Fibroblast of the aortic adventitia (primary cell): ENCODE measurements at places on chromosomes 2 and 18.

GRCh38 chr2:71417300-71418202 is 35.8 kb upstream of the DYSF start:
- no peak for DNase-seq

- no peak for DNase-seq
Measured at GRCh38 chr18:59605633-59606192, 91.5 kb downstream of the CCBE1 start.

DNA sequence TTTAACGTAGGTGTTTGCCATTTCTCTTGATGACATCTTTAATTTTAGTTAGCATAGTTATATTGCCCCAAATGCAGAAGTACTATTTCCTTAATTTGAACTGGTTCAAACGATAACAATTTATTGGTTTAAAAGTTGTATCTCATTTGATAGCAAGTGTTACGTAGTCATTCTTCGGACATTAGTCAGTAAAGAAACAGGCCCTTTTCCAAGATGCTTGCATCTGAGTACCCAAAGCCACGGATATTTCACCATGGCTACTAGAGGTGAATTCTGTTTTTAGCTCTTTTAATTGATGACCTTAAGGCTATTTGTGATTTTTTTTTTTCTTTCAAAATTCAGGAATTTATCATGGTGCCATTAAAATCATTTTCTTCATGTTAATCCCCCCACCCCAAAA is 32.1 kb downstream of the GLS start:
- peak; percentile 42 for DNase-seq

DNA sequence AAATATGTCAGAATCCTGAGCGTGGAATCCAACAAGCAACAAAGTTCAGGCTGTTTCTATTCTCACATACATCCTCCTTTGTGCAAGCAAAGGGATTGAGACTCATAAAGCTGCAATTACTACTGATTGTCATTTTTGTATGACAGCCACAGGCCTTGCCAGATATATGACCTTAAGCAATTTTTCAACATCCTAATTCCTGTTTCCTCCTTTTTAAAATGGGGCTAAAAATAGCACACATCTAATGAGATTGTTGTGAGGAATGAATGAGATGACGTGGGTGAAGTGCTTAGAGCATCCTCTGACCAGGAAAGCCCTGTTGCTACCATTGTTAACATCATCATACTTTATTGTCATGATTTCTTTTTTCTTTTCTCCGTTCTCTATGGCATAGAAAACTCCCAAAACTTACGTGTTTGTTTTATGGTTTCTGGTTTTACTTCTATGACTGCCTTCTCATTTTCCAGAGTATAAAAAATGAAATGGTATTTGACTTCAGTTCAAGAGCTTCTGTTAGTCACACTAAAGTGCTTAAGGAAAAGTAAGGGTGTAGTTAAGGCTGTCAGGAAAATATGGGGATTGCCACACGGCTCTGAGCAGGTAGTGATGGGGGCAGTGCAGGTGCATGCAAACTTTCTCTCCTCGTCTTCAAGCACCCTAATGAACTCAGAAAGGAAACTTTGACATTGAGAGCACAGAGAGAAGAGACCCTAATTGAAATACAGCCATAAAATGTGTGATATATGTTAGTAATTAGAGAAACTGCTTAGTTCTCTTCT is 590.6 kb upstream of the NETO1 start:
- DNase-seq, result peak; percentile 19

DNA sequence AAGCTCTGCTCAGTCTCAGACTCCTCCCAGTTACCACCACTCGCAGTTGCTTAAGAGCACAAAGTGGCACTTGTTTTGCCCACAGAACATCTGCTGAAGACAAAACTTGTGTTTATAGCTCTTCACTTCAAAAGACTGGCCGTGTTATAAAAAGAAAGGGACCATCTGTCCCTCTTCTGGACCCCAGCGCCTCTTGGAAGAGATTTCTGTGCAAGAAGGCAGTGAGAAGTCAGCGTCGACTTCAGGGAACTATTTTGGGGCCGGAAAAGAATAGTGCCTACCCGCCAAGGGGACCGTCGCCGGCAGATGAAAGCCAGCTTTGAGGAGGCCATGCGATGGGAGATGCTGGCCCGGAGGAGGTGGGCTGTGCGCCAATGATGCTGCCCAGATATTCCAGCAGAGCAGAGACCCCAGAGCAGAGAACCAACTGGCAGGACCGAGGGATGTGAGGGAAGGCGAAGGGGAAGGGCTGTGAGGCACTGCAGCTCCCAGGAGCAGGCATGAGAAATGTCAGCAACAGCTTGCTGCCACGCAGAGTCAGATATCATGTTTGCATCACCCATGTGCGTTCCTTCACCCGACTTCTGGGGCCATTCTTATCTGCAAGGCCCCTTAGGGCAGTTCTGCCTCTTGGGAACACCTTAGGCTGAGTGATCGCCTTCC is 270.9 kb downstream of the ATAD2B start:
- DNase-seq, result no peak

DNA sequence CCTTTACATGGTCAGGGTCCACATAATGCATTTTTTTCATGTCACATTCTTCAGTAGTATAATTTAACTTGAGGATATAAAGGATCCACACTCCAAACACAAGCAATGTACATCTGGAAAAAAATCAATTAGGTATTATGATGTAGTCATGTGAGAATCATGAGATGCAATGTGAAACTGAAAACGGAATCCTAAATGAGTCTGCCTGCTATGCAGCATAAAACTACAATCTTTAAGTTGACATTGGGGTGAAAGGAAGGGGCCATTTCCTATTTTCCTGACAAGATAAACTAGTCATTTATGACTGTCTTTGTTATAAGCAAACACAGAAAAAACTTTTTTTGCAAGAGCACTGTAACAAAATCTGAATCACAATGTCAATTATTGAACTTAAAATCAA is 27.6 kb downstream of the ST3GAL5 start:
- DNase-seq, result no peak

DNA sequence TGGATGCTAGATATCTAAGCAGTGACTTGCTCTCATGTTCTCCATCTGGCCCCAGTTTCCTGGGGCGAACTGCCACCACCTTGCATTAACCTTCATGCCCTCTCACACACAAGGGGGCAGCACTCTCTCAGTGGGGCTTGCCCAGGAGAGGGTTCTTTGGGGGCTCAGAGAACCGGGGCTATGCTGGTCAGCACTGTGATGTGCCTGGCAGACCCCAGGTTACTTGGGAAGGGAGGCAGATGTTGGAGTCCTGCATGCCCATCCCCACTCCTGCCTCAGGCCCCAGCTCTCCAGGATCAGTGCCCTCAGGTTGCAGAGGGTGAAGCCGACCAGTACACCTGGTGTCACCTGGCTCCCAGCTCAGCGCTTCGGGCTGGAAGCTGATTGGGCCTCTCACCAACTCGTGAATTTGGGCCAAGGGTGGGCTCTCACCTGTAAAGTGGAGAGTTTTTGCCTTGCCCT is 396.2 kb upstream of the HS6ST1 start:
- DNase-seq, result no peak

DNA sequence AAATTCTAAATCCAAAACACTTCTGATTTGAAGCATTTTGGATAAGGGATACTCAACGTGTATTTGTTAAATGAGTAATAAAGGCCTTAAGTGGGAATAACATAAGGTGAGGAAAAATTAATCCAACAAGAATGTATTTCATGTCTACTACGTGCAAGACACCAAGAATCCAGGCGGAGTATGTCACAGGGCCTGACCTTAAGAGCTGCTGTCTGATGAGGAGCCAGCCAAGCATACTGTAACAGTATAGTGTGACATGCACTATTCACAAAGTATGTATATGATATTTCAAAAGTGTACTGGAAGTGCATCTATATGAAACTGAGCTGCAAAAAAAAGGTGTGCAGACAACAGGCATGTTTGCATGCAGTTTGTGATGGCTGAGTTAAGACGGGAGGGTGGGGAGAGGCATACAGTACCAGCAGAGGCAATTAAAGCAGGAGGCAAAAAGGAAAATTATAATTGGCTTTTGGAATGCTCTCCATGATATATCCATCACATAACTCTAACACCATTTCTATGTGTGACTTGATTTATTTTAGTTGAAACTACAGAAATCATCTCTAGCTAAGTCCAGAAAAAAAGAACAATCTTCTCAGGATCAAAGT is 18.2 kb downstream of the IWS1 start:
- peak; percentile 20 for DNase-seq

DNA sequence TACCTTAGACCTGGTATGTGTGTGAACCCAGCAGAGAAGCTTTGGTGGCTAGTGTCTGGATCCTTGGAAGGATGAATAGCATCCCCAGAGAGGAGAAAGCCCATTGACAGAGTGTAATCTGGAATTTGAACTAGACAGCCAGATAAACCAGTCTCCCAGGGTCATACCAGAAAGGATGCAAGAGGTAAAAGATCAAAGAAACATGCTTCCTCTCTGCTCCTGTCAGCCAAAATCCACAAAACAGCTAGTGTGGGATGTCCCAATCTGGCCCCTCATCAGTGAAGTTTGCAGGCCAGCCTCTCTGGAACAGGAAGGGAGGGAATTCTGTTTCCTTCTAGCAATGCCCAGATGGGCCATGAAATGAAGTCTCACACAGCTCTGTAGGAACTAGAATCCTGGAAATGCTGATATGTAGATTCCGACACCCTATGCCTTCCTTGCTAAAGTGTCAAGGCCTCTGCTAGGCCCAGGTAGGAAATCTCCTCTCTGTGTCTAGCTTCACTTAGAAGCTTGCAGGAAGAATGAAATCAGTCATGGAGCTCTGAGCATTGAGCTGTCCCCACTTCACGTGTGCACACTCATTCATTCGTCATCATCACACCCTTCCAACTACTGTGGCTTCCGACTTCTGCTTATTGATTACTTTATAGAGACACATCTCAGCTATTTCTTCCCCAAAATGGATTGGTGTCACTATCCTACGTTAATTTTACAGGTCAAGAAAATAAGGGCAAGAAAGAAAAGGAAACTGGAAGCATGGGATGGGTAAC is 38.0 kb downstream of the EVA1A start:
- no peak for DNase-seq

GRCh38 chr2:138724327-138724726 is 55.9 kb downstream of the NXPH2 start:
- no peak for DNase-seq

- DNase-seq, result no peak
Measured at GRCh38 chr2:74760875-74761630, 72.9 kb upstream of the HK2 start.

DNA sequence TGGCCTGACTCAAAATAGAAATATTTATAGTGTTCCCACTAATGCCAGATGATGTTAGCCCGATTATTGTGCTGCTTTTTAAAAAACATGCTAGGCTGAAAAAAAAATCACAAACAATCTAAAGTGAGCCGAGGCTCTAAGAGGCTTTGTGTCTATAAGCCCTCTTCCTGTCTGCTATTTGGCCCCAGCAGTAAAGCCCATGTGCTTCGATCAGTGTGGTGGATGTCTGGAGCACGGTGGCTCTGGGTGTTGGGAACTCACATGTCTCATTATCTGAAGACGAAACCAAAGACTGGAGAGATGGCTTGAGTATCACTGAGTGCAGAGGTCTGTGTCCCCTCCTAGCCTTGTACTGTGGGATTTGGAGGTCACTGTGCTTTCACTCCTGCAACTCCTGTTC is 55.1 kb downstream of the INO80C start:
- no peak for DNase-seq

DNA sequence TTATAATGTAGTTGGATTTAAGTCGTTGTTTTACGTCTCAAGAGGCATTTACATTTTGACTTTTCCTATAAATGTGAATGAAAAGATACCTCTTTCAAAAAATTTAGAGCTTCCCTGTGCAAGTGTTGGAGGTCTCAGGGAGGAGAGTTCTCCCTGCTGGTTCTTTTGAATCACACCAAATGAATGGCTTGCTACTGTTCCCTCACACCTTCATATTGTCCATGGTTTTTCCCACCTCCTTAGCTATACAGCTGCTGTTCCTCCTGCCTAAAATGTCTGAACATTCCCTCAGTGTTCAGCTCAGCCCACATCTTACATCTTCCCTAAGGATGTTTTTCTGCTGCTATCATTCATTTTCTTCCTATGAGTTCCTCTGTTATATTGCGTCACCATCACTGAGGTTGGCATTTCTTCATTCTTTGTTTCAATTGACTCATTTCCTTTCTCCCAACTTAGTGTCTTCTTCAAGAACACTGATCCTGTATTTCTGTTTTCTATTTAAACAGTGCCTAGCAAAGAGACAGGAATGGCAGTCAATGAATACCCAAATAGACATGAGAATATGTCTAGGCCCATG is 46.0 kb downstream of the COX7A2L start:
- peak; percentile 94 for DNase-seq

DNA sequence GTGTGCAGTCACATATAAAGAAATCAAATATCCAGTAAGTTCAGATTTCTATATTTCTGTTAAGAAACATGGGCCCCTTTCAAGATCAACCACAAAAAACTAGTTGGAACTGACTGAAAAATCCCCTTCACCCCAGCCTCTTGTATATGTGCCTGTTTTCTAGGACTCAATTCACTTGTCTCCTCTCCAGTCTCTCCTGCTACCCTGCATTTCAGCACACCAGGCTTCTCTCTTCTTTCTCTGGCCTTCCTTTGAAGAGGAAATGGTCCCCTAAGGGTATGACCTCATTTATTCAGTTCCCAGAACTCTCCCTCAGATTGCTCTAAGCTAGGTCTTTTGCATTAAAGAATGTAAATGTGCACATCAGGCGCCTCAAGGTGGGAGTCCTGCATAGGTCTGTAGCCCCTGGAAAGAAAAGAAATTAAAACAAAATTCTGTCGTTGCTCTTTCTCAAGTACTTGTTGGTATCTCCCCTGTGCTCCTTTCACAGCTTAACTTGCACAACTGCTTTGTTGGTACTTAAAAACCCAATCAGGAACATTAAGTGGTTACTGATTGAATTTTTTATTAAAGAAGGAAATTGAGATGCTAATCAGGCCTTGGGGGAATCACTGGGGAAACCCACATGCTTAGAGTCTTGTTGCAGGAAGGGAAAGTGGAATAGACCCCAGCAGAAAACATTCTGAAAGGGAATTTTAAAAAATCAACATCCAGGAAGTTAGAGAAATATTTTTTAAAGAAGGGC is 278.4 kb downstream of the AGPS start:
- no peak for DNase-seq

GRCh38 chr2:26070730-26071129 is 36.8 kb downstream of the RAB10 start:
- DNase-seq, result no peak

GRCh38 chr2:45067859-45068570 is 58.8 kb upstream of the SIX2 start:
- DNase-seq, result peak; percentile 37

DNA sequence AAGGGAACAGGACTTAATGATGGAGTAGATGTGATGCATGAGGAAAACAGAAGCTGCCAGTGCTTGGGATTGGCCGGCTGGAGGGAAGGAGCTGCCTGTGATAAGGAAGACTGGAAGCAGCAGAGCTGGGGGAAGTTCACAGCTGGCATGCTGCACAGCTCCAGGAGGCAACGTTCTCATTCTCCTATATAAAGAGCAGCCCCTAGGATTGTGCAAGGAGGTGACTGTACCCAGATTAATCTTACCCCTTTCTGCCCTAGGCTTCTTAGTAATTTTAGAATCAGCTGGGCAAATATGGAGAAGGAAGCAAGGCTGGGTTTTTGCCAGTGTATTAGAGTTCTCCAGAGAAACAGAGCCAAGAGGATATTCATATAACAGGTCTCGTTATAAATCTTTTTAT is 155.8 kb downstream of the ALPK2 start:
- DNase-seq, result peak; percentile 20

- DNase-seq, result no peak
Measured at GRCh38 chr18:25734336-25734735, 356.1 kb downstream of the SS18 start.

GRCh38 chr2:160493227-160494028 is at the start of gene RBMS1:
Gene RBMS1 (minus strand): TSS chr2:160493807. CDS start chr2:160493363, 444 bp downstream.
- DNase-seq, result peak; percentile 69

GRCh38 chr2:172735582-172736423 is at the start of gene RAPGEF4:
Gene RAPGEF4 (plus strand): TSS chr2:172735845. CDS start chr2:172735984, 139 bp downstream.
- DNase-seq, result no peak

GRCh38 chr2:227407591-227408151 is 19.9 kb upstream of the SCYGR1 start:
- DNase-seq, result no peak
